Suprapubic skin (tissue), 4 donors: ENCODE measurements at places on chromosomes 12 and 14. TPM values are rescaled to one million over a fixed set of nuclear protein-coding genes. Genes with fewer than 3 reads are reported as not detected.

CHGA gene
- not detected for total RNA-seq

CALM1 gene
- total RNA-seq: 369 TPM

DNA sequence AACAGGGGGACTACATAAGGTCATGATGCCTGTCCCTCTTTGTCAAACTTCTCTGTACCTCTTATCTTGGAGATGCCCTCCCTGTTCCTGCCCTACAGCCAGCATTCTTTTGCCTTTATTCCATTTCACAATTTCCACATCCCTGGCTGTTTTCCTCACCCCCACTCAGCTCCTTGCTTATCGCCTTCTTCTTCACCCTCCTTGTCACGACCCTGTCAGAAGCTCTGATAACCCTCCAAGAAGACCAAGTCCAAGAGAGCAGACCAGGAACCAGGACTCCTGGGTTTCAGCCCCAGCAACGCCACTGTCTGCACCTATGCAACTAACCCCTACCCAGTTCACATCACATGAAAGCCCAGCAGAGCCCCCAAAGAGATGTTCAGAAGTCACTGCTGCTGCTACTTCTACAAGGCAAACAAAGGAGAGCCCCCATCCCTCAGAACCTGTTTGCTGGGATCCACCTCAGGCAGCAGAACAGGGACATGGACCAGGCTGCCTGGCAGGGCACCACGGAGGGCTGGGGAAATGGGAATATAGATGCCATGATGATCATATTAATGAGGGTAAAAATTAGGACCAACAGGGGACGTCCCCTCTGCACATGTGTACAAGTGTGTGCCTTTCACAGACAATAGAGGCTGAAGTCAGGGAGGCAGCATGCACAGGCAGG lies 92.8 kb downstream of the SINHCAF start:
- H3K27ac ChIP-seq: no peak overlapping the region
- DNase-seq: no peak
- H3K36me3 ChIP-seq: no peaks in the 10 kb centered on the region
- H3K4me1 ChIP-seq: no peaks in the 10 kb centered on the region
- H3K27me3 ChIP-seq: no peaks in the 10 kb centered on the region

FGD6 gene
- 28.9 TPM for total RNA-seq

DNA sequence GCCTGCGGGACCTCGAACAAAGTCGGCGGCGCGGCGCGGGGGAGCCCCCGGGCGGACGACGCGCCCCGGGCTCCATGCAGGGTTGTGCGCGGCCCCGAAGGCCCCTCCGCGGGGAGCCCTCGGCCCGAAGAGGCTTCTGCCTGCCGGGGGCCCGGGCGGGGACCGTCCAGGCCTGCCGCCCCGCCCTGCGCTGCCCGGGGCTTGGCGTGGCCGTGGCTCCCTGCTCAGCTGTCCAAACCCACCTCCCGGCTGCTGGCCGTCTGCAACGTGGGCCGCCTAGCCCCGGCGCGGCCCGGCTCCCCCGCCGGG lies 670 bp downstream of the DYRK2 start:
- H3K4me3 ChIP-seq: peak overlapping the region; percentile 100
- DNase-seq: no peak
- peak overlapping the region; percentile 97 for H3K27ac ChIP-seq

DNA sequence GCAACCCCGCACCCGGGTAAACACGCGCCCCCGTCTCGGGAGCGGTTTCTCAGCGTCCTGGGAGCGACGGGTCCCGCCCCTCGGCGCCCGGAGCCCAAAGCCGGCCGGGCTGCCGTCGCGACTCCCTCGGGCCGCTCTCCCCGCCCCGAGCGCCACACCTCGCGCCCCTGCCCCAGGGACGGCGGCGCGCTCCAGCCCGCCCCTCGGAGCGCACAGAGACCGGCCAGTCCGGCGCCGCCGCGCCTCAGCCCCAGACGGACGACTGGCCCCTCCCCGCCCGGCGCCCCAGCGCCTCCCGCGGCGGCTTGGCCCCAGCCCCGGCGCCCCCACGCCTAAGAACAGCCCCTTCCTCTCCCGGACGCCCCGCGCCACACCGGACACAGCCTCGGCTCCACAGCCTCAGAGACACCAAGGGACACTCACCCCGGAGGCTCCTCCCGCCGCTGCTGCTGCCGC lies 411 bp downstream of the BTBD7 start:
- H3K27me3 ChIP-seq: no peaks in the 10 kb centered on the region
- peak overlapping the region; percentile 99 for H3K4me3 ChIP-seq
- H3K27ac ChIP-seq: peak overlapping the region; percentile 98
- DNase-seq: peak; percentile 73
- no peaks in the 10 kb centered on the region for H3K36me3 ChIP-seq

DNA sequence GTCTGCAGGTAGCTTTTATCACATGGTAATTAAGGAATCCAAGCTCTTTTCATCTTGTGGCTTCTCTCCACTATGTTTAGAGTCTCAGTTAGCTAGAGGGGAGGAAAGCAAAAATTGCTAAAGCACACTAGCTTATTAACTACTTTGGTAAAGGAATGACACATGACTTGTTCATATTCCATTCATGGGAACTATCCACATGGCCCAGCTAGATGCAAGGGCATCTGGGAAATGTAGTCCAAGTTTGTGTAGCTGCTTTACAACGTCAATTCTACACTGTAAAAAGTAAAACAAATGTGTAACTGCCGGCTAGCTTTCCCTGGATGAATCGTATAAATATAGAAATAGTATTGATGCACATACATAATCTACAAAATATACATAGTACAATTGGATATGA lies 244.5 kb upstream of the LRFN5 start:
- H3K27ac ChIP-seq: no peak overlapping the region
- no peaks in the 10 kb centered on the region for H3K4me1 ChIP-seq
- H3K4me3 ChIP-seq: no peak overlapping the region
- DNase-seq: no peak
- no peaks in the 10 kb centered on the region for H3K36me3 ChIP-seq
- no peaks in the 10 kb centered on the region for H3K27me3 ChIP-seq

DIO2 gene
- total RNA-seq: 20.7 TPM
